Activated T-helper 1 cell treated with anti-CD3 and anti-CD28 coated beads, Interleukin-12 subunit alpha, Interleukin-12 subunit beta, Interleukin-2, Interleukin-4 antibody, amounts not matched to agents 30 ng/mL and 10 ng/mL and 1 ng/mL, durations not matched to agents 14 hours and 24 hours and 36 hours (primary cell): ENCODE measurements at places on chromosomes 12 and 14.

GRCh38 chr12:62299617-62300016, 39.4 kb downstream of the USP15 start:
- DNase-seq, result no peak

GRCh38 chr12:116062698-116063097, 214.8 kb downstream of the MED13L start:
- no peak for DNase-seq

DNA sequence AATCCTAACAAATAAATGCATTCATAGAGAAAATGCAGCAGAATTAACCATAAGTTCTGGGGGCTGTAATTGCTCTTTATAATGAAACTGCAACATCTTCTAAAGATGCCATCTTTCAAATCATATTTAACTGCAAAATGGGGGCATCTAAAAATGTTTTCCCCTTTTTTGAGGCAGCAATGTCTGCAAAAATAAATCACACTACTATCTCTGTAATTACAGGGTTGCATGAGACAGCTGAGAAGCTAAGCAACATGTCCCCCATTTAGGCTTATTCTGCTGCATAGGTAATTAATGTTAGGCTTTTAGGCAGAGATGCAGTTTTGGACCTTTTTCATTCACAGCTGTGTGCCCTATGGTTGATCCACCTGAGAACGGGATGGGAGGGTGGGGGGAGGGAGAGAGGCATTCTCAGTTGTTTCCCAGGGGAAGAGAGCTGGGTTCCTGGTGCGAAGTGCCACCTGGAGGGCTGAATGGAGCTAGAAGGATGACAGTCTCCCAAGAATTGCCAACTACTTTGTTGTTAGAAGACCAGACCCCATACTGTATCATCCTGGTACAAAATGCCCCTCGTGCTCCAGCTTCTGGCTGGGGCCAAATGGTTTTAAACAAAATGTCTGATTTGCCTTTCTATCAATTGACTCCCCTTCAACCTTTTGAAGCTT, 154.2 kb downstream of the APAF1 start:
- DNase-seq, result no peak

GRCh38 chr14:88023658-88024187, 18.8 kb downstream of the GPR65 start:
- no peak for DNase-seq

DNA sequence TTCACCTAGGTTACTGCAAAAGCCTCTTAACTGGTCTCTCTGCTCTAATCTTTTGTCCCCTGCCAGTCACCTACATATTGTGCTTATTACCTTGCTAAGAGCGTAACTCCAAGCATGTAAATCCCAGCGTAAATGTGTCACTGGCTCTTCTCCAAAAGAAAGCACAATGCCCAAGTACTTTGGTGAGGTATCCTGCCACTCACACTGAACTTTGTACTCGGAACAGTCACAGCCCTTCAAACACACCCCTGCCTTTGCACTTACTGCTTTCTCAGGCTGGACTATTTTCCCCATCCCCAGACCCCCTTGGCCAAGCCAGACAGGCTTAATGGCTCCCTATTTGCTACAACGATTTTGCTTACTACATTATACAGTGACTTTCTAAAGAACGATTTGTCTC, 31.7 kb downstream of the GALNT4 start:
- DNase-seq, result no peak

DNA sequence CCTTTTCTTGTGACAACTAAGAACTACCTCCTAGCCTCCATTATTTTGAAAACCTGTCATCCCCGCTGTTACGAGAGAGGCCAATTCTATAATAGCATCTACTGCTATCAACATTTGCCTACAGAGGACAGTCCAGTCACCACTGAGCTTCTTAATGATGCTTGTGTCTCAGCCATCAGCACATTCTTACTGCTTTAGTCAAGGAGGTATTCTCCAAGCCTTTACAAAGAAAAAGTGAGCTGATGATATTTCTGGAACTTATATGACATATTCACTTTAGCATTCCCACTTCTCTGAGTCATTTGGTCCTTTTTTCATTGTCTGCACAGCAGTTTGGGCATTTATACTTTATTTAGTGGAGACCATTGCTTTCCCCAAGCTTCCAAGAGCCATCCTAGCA, 497.7 kb upstream of the RPL10L start:
- DNase-seq, result no peak

DNA sequence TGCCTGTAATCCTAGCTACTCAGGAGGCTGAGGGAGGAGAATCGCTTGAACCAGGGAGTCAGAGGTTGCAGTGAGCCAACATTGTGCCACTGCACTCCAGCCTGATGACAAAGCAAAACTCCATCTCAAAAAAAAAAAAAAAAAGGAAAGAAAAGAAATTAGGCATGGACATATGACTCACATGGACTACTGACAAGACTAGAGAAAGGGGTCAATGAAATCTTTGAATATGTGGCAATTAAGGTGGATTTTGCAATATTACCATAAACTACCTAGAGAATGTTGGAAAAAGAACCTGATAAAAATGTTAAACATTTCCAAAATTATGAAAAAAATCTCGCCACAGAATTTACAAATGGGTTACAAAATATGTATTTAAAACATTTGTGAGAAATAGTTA, 873.6 kb downstream of the C12orf50 start:
- DNase-seq, result no peak

DNA sequence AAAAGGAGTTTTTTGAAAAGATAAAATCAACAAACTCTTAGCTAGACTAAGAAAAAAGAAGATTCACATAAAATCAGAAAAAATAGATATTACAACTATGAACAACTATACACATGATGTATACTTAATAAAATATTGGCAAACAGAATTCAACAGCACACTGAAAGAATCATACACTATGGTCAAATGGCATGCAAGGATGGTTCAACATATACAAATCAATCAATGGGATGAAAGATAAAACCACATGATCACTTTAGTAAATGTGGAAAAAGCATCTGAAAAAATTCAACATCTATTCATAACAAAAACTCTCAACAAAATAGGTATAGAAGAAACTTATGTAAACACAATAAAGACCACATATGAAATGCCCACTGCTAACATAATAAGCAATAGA, 84.5 kb upstream of the BBS10 start:
- DNase-seq, result no peak

DNA sequence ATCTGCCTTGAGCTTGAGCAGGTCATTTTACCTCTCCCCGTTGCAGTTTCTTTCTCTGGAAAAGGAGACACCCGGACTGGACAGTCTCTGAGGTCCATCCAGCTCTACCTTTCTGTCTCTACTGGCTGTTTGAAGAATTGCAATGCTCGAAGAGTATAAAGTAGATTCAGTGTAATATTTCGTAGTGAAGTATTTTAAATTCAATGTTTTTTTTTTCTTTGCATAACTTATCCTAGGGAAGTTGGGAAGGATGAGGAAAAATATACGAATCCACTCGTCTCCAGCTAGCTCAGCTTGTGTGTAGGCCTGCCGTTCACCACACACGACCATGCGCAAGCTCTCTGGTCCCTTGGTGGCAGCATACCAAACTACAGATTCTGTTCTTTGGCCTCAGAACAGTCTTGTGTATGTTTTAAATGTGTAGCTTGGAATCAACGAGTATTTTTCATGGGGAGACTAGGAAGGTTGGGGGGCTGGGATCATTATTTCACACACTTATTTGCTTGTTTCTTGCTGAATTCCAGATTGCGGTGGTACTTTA, 307.9 kb downstream of the CACNA1C start:
- no peak for DNase-seq

- DNase-seq, result no peak
These were observed 1.9 kb upstream of the FOXN3 start for GRCh38 chr14:89418976-89419375.

- peak; percentile 6 for DNase-seq
These were observed 95.9 kb upstream of the PPP2R5C start for GRCh38 chr14:101665478-101666078.

DNA sequence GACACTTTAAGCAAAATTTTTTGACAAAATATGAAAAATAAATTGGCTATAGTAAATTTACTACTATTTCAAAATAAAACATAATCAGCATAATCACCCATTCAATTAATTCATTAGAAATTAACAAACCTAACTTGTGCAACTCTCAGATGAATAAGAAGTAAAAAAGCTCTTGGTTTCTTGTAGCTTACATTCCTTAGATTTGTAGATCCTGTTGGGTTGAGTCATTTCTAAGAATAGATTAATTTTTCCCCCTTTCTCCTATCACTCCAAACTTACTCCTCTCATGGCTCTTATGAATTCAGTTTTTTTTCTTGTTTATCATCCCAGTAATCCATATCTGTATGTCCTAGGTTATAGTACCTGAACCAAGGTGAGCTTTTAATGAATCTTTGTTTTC, 230.9 kb upstream of the LRIG3 start:
- no peak for DNase-seq

DNA sequence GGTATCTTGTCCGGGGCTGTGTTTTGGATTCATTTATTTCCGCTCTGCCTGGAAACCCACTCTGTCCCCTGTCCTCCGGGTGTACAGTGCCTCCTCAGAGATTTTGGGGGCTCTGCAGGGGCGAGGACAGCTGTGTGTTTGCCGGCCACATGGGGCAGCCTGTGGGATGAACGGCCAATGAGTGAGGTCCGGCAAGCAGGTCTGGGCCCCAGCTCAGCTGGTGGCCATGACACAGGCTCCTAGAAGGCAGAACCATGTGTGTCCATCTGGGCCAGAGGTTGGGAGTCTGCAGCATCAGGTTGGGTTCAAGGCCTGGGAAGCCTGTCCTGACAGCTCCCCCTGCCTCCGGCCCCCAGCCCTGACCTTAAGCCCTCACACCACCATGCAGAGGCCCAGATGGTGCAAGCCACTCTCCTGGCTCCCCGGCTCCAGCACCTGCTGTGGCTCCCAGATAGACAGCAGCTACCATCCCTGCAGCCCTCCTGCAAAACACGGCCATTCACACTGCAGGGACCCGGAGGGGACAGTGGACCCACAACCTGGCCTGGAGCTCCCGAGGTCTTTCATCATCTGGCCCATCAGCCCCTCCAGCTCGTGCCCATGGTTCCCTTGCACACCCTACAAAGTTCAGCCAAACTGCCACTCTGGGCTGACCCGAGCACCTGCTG, 220.1 kb upstream of the C14orf180 start:
- DNase-seq, result no peak

GRCh38 chr12:121214166-121214777, 4.3 kb downstream of the P2RX4 start:
- no peak for DNase-seq

DNA sequence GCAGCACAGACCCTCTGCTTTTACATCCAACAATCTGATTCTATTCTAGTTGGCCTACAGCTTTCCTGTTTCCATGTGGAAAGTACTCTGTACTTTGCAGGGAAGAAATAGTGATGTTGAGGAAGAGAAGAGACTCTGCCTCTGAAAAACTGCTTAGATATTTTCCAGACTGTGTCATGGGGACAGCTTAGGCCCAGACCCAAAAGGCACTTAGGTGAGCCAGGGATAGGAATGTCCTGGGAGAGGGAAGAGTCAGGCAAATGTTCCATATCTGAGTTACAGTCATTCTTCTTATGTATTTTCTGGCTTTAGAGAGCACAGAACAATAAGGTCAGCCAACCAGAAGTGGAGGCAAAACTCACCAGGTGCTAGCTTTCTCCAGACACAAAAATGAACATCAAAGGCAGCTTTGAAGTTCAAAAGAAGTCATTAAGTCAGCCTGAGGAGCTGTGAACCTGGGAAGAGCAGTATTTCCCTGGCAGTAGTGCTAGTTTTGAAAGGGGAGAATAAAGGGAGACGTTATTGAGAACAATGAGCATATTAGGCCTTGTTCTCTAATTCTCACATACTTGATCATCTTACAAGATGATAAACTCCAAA, 199.7 kb upstream of the LMNTD1 start:
- DNase-seq, result no peak

- no peak for DNase-seq
These were observed 141.6 kb downstream of the ITPR2 start for GRCh38 chr12:26691234-26691970.

GRCh38 chr12:89935850-89936249, 227.2 kb upstream of the ATP2B1 start:
- DNase-seq, result no peak

DNA sequence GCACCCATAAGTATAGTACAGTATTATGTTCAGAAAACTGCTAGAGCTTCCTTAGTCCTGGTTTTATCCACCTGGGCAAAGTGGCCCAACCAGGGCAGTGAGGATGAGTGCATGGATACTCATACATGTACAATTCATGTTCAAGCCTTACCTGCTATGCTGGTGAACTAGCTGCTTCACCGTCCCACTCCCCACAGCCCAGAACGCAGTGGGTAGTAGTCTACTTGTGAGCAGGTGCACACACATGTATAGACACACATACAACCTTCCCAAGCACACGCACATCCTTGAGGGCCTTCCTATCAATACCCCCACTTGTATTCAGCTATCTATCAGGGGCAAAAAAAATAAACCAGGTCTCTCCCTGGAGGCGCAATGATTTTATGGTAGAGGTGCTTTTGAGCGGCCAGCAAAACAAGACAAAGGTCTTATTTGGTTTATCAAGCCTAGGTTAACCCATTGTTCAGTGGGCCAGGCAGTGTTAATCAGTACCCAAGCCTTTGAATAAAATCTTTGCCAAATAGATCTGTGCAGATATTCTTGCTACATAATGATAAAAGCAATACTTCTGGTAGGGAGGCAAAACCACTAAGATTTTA, 69.8 kb downstream of the ZFP36L1 start:
- DNase-seq, result no peak
